HS-27A (cell line): ENCODE measurements at places on chromosomes 7 and 10.

DNA sequence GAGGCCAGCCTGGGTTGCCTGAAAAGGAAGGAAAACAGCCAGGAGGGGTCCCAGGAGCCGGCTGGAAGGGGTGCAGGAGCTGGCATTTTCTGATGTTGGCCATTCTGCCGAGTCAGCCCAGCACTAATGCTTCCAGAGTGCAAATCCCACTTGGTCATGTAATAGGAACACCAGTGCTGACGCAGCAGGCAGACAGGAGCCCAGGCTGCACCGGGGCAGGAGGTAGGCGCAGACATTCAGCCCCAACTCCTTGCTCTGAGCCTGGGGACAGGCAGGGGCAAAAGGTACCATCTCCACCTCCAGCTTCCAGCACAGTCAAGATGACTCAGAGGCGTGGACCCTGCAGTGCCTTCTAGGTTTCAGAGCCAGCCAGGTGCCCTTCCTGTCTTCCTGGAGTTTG lies 10.2 kb upstream of the YWHAG start:
- DNase-seq, result no peak

DNA sequence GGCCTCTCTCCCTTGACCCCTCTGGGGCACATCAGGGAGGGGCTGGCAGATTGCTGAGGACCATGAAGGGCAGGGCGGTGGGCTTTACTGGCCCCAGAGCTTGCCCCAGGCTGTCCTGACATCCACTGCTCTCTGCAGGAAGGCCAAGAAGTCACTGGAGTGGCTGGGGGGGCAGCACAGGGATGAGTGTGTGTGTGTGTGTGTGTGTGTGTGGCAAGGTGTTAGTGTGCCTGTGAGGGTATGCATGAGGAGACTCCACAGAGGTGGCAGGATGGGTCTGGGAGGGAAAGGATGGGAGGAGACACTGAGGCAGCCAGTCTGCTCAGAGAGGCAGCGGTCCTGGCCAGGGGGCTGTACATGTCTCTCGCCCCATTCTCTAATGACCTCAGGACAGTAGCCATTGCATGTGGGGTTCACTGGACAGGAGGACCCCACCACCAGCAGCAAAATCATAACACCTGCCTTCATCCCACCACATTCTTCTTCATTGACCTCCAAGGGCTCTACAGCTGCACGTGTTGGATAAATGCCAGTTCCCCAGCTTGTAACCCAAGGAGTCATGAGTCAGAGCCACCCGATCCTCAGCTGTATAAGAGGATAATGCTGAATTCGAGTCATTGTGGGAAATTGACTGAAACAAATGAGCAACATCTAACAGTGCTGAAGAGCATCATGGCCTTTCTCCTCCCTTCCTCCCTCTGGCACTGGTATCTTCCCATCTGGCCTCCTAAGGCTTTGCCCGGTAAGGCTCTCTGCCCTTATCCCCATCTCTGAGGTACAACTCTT lies 720.5 kb downstream of the GRID1 start:
- DNase-seq, result no peak

- no peak for DNase-seq
Observed at GRCh38 chr7:152462995-152463708, 27.3 kb upstream of the KMT2C start.

DNA sequence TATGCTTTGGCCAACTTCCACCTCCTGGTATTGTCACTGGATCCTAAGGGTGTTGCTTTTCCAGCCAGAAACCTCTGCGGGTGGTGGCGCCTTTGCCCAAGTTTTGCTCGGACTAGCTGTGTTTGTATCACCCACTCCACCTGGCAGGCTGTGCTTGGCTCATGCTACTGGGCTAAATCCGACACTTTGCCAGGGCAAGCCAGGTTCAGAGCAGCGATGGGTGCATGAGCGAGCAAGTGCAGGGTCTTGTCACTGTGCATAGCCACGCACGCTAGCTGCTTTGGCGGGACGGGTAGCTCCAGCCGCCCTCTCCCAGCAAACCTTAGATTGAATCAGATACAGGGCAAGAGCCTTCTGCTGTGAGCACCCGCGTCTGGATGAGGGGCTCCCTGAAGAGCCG lies 737.5 kb downstream of the PCDH15 start:
- DNase-seq, result no peak

DNA sequence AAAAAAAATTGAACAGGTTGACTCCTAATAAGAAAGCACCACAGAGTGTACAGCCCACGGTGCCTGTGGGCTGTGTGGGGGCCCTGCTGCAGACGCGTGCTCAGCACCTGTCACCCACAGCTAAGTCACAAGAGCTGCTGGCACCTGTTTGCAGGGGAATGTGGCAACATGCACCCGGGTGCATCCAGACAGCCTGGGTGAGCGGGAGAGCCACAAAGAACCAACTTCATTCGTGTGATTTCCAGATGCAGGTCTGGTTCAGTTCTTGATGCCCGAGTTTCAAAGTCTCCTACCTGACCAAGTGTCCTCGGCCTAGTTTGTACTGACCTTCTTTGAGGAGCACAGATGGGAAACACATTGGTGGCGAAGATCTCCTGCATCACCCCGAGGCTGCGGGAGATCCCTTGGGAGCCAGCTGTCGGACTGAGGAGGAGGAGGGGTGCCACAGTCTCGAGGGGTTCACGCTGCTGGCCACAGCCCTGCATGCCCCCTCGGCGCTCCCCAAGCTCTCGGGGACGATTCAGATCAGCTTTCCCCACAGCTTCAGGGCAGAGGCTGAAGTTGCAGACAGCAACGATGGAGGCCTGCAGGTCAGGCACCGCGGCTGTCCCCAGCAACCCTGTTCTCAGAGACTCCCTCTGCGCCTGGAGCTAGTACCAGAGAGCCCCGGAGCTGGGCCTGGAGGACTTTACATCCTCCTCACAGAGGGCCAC lies 35.3 kb downstream of the AMZ1 start:
- DNase-seq, result no peak

GRCh38 chr7:2110610-2111396 lies 121.9 kb downstream of the MAD1L1 start:
- no peak for DNase-seq

GRCh38 chr10:3774814-3775695 lies 10.0 kb downstream of the KLF6 start:
- DNase-seq, result no peak

- no peak for DNase-seq
Observed at GRCh38 chr10:124624895-124625294, 119.3 kb downstream of the FAM53B start.

DNA sequence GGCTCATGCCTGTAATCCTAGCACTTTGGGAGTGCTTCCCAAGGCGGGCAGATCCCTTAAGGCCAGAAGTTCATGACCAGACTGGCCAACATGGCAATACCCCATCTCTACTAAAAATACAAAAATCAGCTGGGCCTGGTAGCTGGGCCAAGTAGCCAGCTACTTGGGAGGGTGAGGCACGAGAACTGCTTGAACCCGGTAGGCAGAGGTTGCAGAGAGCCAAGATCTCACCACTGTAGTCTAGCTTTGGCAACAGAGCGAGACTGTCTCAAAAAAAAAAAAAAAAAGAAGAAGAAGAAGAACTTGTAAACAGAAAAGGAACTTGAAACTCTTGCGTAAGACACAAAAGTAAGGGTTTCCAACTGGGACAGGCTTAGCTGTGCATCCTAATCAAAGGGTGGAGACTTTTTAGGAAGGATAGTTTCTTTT lies 5.6 kb upstream of the IFIT2 start:
- DNase-seq, result no peak

- peak; percentile 53 for DNase-seq
Observed at GRCh38 chr10:116888380-116889055, 39.2 kb downstream of the ENO4 start.

DNA sequence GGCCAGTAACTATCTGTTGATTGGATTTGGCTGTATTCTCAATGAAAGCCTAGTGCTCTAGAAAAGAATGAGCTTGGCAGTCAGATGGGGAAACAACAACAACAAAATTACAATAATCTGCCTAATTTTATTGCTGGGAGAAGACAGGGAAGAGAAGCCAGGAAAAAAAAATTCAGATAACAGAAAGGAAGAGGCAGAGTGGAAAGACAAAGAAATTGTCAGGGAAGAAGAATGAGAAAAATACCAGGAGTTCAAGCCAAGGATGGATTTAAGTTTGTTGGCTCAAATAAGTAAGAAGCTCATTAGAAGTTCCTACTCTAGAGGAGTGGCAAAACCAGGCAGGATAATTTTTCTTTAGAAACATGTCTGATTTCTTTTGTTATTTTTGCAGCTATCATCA lies 45.9 kb upstream of the PRKG1 start:
- no peak for DNase-seq

GRCh38 chr10:123166618-123167017 lies 12.4 kb downstream of the BUB3 start:
- DNase-seq, result no peak

DNA sequence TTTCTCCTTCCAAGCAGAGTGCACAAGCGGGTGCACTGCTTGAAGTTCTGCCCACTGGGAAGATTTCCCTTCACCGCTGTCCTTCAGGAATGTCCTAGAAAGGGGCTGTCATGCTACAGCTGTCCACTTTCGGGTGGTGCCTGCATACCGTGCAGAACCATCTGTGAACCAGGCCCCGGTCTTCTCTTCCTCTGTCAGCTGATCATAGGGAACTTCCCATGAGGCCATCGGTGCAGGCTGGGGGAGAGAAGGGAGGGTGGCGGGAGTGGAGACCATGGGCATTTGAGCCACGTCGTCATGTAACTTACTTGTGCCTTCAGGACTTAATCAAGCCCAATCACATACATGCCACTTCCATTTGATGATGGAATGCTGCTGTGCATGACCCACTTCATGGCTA lies 111.6 kb downstream of the NKX6-2 start:
- DNase-seq, result no peak

GRCh38 chr7:82194016-82194643 lies 249.4 kb downstream of the CACNA2D1 start:
- DNase-seq, result no peak

GRCh38 chr7:24733414-24734060 lies 23.7 kb downstream of the GSDME start:
- no peak for DNase-seq

GRCh38 chr7:155062411-155062810 lies 7.7 kb upstream of the HTR5A start:
- no peak for DNase-seq

DNA sequence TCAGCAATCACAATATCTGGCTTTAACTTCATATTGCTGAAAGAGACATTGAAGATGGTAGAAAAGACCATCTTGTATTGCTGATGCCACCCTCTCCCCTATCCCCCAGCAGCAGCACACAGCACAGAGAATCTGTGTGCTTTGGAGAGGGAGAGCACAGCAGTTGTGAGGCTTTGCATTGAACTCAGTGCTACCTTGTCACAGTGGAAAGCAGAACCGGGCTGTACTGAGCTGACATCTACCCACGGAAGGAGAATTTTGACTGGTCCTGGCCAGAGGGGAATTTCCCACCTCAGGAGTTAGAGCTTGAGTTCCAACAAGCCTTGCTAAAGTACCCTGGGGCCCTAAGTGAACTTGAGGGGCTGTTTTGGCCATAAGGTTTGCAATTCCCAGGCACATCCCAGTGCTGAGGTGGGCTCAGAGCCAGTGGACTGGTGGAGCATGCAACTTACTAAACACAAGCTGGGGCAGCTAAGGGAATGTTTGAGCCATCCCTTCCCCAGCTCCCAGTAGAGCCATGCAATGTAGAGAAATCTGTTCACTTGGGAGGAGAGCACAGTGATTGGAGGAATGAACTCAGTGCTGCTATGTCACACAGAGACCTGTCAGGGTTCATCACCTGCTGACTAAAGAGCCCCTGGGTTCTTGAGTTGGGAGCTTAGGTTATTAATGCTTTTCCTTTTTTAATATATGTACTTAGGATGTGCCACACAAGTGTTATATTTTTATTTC lies 62.1 kb downstream of the OR13A1 start:
- no peak for DNase-seq

- DNase-seq, result no peak
Observed at GRCh38 chr7:2477447-2478398, 1.5 kb upstream of the GRIFIN start.

- DNase-seq, result no peak
Observed at GRCh38 chr10:52542906-52543305, 228.8 kb downstream of the DKK1 start.

- no peak for DNase-seq
Observed at GRCh38 chr10:98006266-98006665, 24.2 kb downstream of the CRTAC1 start.

DNA sequence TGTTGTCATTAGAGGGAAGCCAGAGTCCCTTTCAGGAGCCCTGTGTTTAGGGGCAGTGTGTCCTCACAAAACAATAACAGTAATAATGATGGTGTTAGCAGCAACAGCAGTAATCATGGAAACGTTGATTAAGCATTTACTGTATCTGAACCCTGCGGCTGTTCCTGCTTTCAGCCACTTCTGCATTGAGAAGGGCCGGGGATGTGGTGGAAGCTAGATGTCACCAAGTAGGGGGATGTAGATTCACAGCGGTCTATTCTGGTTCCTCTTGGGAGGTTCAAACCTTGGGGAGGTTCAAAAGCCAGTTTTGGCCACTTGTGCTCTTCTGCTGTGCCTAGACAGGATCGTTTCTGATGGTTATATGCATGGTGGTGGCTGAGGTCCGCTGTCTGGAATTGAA lies 44.8 kb downstream of the PRPF18 start:
- DNase-seq, result no peak

DNA sequence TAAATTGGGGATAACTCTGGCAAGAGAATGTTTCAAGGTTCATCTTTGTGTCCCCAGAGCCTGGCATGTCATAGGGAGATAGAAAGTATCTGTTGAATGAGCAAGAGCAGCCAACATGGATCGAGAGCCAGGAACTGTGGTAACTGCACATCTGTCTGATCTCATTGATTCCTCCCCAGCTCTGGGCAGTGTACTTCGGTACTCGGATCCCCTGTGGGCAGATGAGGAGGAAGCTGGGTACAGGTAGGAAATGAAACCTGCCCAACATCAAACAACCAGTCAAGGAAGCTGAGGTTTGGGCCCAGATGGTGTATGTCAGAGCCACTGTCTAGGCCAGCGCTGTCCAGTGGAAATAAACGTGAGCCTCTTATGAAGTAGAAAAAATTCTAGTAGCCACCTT lies 76.4 kb downstream of the GRK5 start:
- DNase-seq, result no peak

- DNase-seq, result no peak
Observed at GRCh38 chr7:132252793-132253100, 323.5 kb downstream of the PLXNA4 start.

DNA sequence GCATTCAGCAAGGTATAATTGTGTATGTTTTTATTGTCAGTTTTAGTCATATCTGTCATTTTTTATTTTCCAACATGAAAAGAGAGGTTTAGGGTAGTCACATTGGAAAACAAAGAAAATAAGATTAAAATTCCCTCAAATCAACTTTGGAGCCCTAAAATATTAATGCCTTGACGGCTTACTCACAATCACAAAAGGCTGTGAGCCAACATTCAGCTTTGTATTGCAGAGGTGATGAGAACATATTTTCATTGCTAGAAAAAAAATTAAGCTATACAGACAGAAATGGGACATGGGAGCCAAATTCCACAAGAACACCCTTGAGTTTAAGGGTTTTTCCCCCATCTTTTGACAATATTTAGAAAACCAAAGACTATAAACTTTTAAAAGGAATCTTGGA lies 30.2 kb downstream of the CALD1 start:
- DNase-seq, result no peak

GRCh38 chr10:76769161-76769560 lies 868.4 kb downstream of the KCNMA1 start:
- DNase-seq, result no peak

- DNase-seq, result no peak
Observed at GRCh38 chr7:49244543-49244942, 320.2 kb downstream of the CDC14C start.

GRCh38 chr7:117130262-117130661 lies 177.0 kb downstream of the ST7 start:
- no peak for DNase-seq

GRCh38 chr7:6257675-6258074 lies 14.7 kb downstream of the CYTH3 start:
- DNase-seq, result no peak
